Stimulated activated CD4-positive, alpha-beta T cell treated with anti-CD3 and anti-CD28 coated beads, Interleukin-15, amount 100 ng/mL, for 1 hour (primary cell): ENCODE measurements at places on chromosomes 2 and 18.

- DNase-seq = no peak
These were observed 89.7 kb downstream of the CRIM1 start for GRCh38 chr2:36445185-36445866.

- no peak for DNase-seq
These were observed 91.9 kb downstream of the QPCT start for GRCh38 chr2:37436323-37436722.

DNA sequence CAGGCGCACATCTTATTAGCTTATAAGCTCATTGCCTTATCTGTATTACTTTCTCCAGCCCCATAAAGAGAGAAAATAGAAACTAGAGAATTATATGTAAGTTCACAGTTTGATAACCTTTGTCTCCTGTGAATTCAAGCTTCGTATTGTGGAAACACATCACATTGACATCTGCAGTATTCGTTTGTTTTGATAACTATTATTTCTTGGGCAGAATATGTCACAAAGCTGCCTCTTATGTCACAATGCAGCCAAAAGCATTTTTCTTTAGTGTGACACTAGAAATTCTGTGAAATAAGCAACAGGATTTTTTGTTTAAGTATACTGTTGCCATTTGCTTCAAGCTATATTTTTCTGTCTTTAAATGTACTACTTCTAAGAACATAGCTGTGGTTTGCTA lies 221.5 kb downstream of the DOK6 start:
- no peak for DNase-seq

DNA sequence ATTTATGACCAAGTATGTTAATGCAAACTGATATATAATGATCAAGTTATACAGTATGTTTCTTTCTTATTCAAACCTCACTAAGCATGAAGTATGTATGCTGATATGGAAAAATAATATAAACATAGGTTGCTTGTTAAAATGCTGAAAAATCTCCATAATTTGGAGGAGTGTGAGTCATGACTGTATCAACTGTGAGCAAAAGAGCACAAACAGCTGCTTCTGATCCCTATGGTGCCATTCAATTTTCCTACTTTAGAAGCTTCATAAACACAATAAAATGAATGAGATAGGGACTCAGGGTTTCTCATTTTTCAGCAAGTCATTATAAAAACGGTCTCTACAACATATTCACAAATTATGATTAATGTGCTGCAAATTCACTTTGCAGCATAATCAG lies 129.9 kb upstream of the TFPI start:
- DNase-seq = no peak

DNA sequence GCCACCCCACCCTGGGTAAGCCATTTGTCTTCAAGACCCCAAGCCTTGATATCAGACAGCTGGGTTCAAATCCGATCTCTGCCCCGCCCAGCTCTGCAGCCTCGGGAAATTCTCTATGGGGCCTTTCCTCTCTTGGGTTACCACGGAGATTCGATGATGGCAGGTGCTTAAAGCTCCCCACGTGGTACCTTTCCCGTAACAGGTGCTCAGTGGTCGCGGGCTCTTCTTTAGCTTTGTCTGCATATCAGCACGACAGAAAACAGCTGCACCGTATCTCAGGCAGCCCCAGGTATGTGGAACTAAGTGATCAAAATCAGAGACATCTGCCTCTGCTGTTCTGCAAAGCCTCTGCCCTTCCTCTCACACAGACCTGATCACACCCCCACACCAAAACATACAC lies 37.4 kb downstream of the TTC32 start:
- no peak for DNase-seq

DNA sequence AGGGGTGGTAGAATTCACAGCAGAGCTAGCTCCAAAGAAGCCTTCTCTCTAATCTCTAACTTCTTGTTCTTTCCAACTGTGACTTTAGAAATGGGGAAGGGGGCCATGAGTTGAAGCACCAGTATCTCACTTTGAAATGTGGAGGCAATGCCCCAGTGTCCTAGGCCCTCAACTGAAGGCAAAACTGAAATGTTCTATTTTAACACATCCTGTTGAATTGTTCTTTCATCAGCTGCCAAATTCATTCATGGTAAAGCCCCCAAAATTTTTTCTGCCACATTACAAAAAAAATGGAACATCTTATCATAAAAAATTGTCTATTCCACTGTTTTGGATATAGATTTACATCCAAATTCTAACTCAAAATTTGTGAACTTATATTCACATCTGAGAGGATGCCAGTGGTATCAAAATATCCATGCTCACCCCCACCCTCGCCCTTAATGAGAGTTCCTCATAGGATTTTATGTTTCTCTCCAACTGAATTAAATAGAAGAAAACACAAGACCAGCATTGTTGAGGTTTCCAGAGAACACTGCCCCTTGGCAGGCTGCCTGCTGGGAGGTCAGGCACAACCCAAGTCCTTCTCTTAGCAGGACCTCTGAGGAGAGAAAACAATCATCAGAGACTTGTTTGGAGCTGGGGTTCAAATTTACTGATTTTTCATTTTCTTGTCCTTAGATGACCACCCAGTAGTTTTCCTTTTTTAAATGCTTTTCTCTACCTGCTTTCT lies 147.4 kb upstream of the PGAP1 start:
- no peak for DNase-seq

GRCh38 chr2:25426326-25426725 lies 84.6 kb upstream of the DNMT3A start:
- DNase-seq = no peak

- DNase-seq = no peak
These were observed 188.8 kb downstream of the PTPRM start for GRCh38 chr18:7755753-7756475.

- no peak for DNase-seq
These were observed 422.8 kb downstream of the SETBP1 start for GRCh38 chr18:45103319-45104048.

- no peak for DNase-seq
These were observed 66.9 kb upstream of the RBM44 start for GRCh38 chr2:237731663-237732062.

DNA sequence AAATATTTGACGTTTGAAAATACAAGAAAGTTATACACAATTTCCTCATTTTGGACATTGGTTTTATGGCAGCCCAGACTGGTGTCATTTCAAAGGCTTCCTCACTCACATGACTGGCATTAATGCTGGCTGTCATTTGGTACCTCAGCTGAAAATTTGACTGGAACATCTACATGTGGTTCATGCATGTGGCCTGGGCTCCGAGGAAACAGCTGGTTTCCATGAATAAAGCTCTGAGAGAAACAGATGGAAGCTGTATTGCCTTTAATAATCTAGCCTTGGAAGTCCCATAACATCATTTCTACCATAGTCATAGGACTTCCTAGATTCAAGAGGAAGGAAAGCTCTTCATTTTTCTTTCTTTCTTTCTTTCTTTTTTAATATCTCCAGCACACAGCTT lies 42.9 kb upstream of the RIT2 start:
- no peak for DNase-seq

GRCh38 chr2:31877008-31877407 lies 133.8 kb downstream of the MEMO1 start:
- DNase-seq = no peak

DNA sequence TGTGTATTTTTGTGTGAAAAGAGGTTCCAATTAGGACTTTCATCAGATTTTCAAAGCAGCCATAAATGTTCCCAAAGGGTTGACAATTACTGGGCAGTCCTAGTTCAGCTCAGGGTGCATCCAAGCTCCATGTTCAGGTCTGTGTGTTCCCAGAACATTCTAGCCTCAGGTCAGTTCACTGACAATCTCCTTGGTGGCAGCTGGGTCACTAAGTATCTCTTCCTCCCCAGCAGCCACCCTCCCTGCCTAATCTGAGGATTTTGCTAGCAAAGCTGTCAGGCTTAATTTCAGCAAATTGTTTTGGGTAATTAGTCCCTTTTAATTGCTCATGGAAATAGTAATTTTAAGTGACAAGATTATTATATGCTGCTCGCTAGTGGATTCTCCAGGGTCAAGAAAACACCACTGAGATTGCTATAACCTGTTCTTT lies 29.8 kb downstream of the UPP2 start:
- DNase-seq = no peak

GRCh38 chr2:120897399-120897798 lies 161.7 kb downstream of the GLI2 start:
- no peak for DNase-seq

- DNase-seq = no peak
These were observed 36.6 kb downstream of the SLC14A1 start for GRCh38 chr18:45760462-45761036.

GRCh38 chr18:63488160-63488559 lies 11.4 kb downstream of the SERPINB5 start:
- no peak for DNase-seq

DNA sequence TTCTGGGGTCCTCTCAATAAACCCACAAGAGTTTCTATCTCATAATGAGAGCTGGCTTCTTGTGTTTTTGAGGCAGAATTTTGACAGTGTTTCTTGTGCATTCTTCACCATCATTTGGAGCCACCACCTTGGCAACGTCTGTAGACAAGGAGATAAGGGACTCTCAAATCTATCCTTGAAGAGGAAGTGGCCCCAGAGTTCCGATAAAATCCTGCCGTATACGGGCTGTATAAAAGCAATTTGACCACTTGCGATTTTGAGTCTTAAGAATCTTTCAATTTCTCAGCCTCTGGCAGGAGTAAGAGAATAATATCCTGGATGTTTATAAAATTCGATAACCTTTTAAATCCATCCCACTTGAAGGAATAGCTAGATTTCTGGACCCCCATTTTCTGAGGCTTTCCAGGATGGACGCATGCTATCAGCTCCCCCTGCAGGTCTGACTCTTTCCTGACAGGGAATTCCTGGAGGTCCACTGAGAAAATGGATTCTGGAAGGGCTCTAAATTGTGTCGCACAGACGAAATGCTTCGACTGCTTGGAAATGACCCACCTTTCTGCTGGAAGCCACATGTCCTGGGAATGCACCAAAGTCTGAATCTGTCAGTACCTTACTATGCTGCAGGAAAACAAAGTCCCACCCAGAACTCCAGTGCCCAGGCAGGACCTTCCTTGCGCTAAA lies 54.1 kb downstream of the E2F6 start:
- DNase-seq = no peak

DNA sequence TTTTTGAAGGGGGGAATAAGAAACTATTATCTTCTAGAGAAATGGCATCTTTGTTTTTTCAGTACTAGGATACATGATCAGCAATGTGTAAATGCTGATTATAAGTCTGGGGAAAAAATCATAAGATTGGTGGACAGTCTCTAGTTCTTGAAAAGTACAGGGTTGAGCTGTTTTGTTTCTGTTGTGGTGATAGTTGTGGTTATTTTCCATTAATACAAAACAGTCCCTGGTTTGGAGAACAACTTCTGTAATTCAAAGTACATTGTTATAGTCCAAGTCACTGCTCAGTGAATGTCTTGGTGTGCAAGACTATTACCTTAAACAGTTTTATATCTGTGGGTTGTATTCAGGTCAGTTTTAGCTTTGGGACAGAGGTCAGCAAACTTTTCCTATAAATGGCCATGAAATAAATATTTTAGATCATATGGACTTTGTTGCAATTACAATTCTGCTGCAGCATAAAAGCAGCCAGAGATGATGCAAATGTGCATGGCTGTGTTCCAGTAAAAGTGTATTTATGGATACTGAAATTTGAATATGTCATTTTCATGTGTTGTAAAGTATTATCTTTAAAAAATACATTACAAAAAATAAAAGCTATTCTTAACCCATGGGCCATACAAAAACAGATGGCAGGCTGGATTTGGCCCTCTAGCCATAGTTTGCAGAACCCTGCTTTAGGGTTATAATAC lies 111.0 kb downstream of the CERS6 start:
- no peak for DNase-seq

DNA sequence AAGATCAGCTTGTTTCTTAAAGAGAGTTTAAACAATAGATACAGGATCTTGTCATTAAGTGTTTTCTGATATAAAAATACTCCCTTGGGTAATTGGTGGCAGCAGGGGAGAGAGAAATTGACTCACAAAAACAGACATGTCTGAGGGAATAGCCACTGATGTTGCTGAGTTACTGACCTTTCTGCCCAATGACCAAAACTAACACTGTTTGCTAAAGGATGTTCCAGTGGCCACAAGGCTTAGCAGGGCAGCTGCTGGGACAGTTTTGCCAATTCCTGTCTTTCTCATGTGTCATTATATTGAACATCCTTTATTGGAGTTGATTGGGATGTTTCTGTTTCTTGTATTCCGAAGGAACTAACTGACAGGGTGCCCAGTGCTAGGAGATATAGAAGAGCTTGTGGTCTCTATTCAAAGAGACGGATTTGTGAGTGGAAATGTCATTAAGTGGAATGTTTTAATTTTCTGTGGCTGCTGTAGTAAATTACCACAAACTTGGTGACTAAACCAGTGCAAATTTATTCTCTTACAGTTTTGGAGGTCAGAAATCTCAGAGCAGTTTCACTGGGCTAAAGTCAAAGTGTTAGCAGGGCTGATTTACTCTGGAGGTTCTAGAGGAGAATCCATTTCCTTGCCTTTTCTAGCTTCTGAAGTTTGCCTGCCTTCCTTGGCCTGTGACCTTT lies 124.8 kb upstream of the RMDN2 start:
- DNase-seq = no peak

DNA sequence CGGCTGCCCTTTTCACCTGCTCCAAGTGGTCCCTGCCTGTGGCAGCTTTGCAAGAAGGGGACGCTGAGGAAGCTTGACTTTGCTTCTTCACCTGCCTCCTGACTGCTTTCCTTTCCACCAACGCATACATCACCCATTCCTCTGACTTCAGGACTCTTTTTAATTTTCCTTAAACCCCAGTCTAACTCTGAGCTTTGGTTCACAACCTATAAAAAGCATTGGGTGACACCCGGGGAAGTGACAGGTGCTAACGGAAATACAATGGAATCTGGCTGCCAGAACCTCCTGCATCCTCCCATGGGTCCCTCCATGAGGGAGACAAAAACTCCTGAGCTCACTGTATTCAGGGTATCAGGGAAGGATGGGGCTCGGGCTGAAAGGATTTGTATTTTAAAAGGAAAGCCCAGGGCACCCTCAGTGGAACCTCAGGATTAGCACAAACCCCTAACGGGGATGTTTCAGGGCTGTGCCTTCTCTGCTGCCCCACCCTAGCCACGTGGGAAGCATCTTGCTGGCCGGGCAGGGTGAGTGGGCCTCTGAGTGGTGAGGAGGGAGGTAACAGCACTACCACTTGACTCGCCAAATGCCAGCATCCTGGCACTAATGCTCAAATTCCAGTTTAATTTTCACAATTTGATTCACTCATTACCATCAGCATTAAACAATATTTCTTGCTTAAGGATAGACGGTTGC lies 284.8 kb downstream of the CELF4 start:
- DNase-seq = no peak

DNA sequence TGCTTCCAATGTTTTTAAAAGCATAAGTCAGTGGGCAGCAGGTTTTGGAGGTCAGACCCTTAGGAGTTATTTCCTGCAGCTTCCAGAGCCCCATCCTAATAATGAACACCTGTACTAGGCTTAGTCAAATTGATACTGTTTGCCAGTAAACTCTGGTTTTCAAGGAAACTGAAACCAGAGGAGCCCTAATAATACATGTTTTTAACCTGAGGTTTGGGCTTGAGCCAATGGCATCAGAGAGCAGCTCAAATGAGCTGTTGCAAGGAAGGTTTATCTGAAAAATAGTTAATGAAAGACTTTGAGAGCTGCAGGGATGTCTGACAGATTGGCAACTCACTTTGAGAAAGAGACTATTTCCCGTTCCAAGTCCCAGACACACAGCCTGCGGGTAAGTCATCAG lies 54.6 kb downstream of the DCC start:
- no peak for DNase-seq
